ENCODE measurements at places on chromosomes 13 and 19.

DNA sequence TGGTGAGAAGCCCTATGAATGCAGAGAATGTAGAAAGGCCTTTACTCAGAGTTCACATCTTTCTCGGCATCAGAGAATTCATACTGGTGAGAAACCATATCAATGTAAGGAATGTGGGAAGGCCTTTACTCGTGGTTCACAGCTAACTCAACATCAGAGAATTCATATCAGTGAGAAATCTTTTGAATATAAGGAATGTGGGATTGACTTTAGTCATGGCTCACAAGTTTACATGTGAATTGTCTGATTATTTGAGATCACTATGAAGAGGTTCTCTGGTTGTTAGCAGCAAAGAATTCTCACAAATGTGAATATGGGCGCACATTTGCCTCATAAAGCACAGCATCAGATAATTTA lies 43.7 kb downstream of the ZNF585A start:
- DNase-seq, result no peak

GRCh38 chr19:16456652-16457194 lies 15.0 kb downstream of the EPS15L1 start:
- no peak for DNase-seq

GRCh38 chr13:26855921-26856320 lies 95.3 kb upstream of the GPR12 start:
- no peak for DNase-seq

DNA sequence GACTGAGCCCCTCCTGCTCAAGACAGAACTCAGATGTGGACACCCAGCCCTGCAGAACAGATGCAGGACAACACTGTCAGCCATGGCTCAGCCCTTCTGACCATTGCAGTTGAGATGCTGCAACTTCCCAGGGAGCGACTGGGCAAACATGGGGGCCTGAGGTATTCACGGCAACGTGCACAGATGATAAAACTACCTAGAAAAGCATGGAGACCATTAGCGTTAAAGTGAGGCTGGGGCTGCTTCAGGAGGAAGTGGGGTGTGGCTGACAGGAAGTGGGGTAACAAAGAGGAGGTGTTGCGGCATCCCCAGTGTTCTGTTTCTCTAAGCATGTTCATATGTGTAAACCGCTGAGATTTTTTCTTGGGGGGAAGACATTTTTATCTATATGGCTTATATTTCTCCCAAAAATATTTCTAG lies 1.3 kb upstream of the SIGLEC9 start:
- peak; percentile 51 for DNase-seq

DNA sequence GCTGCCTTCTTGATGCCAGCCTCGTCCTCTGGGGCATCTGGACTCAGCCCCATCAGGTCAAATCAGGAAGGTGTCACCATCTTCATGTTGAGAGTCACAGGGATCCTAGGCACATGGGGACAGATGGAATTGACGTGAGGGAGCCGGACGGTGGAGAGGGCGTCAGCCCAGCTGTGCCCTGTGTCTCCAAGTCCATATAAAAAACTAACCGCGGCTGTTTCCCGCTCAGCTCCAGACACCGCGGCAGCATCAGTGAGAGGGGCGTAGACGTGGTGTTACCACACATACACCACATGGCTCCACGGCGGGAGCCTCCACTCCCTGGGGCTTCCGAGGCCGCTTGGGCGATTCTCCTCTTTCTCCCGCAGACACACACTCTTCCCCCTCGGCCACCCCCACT lies 5.6 kb upstream of the PRR36 start:
- no peak for DNase-seq

DNA sequence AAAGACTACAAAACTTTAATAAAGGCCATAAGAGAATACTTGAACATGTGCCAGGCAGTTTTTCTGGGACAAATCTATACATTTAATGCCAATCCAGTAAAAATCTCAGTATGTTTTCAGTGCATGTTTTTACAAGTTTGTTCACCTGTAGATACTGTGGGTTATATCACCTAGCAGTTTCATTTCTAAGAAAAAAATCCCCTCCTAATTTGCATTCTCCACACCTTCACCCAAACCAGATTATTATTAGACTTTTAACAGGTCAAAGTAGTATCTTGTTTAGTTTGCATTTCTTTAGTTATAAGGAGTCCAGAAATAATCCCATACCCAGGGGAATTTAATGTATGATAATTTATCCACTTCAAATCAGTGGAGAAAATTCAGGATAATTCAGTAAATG lies 17.0 kb upstream of the LPAR6 start:
- no peak for DNase-seq

DNA sequence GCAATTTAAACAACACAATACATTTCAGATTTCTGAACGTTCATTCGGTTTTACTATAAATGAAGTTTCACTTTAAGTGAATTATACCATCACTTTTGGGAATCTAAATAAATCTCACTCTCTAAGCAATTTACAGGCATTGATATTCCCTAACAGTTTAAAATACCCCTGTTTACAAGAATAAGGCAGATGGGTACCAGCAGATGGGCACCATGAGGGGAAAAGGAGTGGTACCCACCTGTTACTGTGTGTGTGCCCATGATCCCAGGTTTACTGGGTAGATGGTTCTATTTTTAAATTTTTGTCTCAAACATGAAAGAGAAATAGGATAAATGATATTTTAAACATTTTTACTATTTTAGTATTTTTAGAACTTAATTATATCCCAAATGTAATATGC lies 212.9 kb downstream of the PCDH9 start:
- no peak for DNase-seq

- no peak for DNase-seq
Observed at GRCh38 chr13:38700051-38700450, 13.2 kb downstream of the FREM2 start.

DNA sequence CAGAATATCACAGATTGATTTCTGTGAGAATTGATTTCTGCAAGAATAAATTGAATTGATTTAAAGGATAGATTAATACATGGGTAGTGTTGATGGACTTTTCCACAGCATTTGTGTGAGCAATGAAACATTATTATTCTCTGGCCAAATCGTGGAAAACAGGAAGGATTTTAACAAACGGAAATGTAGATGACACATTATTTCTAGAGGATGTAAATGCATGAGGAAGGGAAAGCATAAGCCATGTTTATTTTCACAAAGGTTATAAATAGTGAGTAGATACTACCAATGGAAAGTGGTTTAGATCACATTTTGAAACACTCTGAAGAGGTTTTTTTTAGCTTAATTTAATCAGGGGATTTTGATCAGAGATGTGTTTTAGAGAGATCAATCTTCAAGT lies 1534.6 kb upstream of the MIR17HG start:
- DNase-seq, result no peak

DNA sequence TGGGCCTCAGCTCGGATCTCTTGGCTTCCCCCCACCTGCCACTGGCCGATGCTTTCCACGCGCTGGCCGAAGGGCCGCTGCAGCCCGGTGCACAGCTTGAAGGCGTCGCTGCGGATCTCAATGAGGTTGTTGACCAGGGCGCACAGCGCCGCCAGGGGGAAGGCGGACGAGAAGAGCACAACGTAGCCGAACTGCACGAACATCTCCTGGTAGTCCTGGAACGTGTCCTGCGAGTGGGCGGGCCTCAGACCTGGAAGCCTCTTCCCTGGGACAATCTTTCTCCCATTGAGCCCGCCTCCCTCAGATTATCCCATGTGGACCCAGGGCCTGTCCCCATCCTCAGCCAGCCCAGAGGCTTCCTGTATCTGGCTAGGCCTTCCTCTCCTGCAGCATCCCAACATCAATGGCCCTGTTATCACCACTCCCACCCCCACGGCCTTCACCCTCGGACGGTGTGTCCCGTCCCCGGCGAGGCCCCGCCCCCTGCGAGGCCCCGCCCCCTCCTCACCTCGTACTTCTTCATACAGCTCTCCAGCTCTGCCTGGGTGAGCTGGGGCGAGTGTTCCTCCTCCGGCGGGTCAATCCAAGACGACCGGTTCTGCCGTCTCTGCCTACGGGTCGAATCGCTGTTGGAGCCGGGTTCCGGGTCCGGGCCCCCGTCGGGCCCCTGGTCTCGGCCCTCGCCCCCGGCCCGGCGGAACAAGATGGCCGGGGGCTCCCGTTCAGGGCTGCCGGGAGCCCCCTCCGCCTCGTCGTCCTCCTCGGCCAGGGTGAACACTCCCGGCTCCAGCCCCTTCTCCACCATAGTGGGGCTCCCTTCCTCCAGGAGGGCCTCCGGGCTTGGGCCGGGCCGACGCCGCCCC lies 6.8 kb downstream of the ANO8 start:
- DNase-seq, result no peak

DNA sequence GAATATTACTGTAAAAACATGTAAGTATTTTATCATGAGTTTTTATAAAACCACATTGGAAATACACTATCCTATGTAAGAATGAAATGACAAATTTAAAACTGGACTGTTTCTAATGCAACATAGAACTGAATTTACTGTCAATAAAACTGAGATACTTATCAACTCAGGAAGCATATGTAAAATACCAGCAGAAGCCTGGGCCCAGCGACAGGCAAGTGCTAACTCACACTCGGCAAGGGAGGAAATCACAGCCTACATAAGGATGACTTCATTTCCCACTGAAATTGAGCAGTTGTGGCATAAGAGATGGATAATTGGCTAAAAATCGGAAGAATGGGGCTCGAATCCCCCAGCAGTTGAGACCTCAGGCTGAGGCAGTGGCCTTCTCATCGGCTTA lies 12.1 kb downstream of the PROZ start:
- no peak for DNase-seq

DNA sequence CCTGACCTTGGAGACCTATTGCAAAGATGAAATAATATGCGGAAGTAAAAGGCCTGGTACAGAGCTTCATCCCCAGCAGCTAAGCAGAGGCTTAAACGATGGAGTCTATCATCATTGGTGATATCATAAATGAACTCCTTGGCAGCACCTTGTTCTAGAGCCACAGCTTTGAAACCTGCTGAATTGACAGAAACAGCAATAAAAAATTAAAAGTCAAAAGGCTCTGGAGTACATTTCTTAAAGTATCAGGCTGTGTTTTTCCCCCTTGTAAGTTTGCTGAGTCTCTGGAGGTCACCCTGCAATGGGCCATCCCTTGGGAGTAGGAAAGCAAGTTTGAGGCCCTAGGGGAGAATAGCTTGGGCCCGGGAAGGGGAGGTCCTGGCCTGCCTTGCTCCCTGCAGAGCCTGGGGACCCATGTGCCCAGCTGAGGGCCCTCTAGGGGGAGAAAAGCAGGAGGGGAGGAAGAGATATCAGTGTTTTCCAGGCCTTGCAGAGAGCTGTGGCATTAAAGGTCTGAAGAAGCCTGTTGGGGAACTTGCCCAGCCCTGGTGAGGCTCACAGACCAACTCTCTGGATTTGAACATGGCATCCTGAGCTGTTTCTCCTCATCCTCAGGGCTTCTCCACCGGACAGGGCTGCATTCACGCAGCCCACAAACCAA lies 416.1 kb downstream of the ZNF536 start:
- DNase-seq, result peak; percentile 3

DNA sequence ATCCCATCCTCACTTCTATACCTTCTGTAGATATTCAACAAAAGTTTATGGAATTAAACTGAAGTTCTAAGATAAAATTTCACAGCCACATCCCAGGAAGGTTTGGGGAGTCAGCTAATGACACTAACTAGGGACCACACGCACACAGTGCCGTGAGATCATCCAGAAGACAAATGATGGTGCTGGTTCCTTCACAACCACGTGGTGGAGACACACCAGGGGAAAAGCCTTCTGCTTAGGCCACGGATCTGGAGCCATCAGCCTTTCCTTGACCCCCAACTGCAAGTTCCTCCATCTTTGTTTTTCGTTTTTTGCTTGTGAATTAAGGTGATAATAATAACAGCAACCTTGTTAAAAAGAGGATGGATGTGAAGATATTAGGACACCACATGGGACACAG lies 241.6 kb upstream of the MAB21L1 start:
- DNase-seq, result no peak

GRCh38 chr13:51541809-51542258 lies 42.4 kb upstream of the WDFY2 start:
- no peak for DNase-seq

GRCh38 chr13:20713751-20714150 lies 10.3 kb downstream of the IL17D start:
- DNase-seq, result no peak

DNA sequence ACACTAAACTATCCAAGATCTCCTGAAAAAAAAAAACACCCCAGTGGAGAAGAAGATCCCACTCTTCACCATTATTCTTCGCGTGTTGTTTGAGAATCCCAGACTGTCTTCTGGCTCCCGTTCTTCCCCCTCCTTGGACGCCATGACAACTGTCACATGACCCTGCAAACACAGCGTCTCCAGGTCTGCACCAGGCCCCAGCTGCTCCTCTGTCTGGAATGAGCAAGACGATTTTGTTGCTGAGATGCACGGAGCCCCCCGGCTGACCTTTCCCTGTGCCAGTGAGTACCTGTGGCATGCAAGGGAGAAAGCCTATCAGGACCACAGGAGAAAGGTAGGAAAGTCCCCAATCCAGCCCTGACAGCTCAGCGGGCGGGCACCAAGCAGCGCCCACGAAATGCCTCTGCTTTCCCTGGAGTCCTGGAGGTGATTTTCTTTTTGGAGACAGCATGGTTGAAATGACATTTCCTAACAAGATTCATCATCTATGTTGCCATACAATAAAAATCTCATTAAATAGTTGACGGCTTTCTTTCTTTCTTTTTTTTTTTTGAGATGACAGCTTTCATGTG lies at the start of gene CFAP97D2:
Gene CFAP97D2, plus strand, starts transcription at position 171 of the 572 bp plus-strand sequence. Its CDS starts 74 bp downstream, at position 245.
- no peak for DNase-seq

- no peak for DNase-seq
Observed at GRCh38 chr19:31583148-31583547, 233.9 kb upstream of the TSHZ3 start.

GRCh38 chr19:52140032-52140710 lies 433 bp upstream of the ZNF616 start:
- peak; percentile 7 for DNase-seq

DNA sequence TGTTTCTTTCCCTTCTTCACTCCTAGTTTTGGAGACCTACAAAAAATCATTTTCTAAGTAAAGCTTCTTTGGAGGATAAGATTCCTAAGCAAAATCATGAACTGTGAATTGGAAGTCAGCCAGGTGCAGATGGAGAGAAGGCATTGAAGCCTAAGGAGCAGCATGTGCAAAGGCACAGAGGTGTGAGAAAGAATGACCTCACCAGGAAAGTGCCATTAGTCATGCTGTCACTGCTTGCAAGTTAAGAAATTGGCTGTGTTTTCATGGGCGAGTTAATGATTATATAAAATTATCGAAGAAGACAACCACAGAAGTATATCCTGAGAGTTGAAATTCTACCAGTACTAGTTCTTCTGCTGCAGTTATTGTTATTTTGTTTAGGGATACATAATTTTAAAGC lies 80.3 kb upstream of the KLHL1 start:
- no peak for DNase-seq

- no peak for DNase-seq
Observed at GRCh38 chr19:28500296-28500695, 712.7 kb downstream of the UQCRFS1 start.

All from tibial nerve (tissue), 4 donors.